ENCODE measurements at places on chromosomes 1 and 21.

DNA sequence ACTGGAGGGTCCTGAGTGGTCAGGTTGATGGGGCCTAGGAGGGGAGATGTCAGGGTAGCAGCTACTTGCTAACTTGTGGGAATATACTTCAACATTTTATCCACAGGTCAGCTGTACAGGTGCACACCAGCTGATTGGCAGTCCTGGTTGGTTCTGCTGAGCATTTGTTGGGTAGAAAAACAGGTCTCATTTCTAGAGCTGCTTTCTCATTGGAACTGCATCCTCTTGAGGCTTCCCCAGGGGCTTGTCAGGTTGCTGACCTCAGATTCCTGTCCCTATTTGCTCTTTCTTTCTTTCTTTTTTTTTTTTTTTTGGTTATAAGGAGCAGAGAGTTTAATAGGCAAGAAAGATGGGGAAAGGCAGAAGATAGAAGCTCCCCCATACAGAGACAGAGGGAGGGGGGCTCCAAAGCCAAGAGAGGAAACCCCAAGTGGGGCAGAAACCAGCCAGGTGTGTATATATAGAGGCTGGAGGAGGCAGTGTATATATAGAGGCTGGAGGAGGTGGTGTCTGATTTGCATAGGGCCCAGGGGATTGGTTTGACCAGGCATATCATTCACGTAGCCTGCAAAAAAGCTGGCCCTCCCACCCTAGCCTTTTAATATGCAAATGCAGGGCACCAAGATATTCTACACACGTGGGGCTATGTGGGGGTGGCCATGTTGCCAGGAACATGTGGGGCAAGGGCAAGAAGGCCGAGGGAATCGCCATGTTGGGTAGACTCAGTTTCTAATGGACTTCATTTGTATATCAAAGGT, 57.3 kb upstream of the STUM start:
- no peak for DNase-seq

DNA sequence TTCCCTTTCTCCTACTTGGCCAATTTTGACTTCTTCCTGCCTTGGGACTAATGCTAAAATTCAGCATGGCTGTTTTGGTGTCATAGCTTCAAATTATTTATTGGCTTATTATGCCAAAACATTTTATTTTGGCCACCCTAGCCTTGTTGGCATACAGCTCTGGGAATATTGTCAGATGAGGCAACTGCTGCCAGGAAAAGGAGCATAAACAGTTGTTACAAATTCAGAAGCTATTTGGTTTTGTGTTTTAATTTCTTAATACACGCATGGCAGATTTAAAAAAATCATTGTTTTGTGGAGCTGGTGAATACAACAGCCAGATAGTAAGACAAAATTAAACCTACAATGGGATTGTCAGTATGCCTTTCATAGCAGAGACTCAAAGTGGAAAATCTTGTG, 66.8 kb upstream of the BCL10 start:
- no peak for DNase-seq

- no peak for DNase-seq
Measured at GRCh38 chr21:14259747-14260146, 43.8 kb downstream of the RBM11 start.

DNA sequence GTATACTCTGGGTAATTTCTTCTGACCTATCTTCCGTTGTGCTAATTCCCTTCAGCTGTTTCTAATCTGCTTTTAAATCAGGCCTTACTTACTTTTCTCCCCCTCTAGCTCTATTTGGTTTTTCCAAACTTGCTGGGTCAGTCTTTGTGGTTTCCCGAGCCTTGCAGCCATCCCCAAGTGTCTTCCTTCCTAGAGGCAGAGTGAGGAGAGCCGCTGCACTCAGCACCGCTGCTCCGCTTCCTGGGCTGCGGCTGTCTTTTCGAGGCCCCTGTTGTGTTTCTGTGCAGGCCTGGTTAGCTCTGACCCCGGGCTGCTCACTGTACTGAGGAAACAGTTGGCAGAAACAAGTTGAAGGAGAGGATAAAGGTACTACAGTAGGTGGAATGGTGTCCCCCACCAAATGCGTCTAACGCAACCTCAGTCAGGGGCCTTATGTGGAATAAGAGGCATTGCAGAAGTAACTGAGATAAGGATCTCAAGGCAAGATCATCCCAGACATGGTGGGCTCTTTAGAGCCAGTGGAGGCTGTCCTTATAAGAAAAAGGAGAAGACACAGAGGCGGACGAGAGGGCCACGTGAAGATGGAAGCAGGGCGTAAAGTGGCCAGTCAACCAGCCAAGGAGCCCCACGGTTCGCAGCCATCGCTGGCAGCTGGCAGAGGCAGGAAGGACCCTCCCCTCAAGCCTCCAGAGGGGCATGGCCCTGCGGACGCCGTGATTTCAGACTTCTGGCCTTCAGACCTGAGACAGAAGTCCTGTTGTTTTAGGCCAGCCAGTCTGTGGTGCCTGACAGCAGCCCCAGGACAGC, 10.5 kb downstream of the WNT9A start:
- DNase-seq, result no peak

DNA sequence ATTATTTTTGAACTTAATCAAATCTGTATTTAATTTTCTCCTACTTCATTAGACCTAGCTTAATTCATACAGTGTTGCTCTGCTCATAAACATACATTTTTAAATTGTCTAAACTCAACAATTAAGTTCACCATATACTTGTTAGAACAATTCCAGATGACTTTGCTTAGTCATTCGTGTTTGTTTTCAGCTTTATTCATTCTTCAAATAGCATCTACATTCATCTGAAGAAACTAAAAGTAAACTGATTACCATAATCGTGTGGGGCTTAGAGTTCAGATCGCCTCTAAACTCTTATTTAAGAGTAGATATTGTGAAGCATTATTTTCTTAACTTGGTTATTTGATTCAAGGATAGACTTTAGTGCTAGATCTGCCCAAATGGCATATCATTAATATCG, 34.4 kb downstream of the KLHL20 start:
- no peak for DNase-seq
